Tongue (tissue), 3 donors: ENCODE measurements at places on chromosomes 16 and 17. TPM values are rescaled to one million over a fixed set of nuclear protein-coding genes. Genes with fewer than 3 reads are reported as not detected.

MARCHF10 gene
- total RNA-seq: 0.10 TPM

- no peak for DNase-seq
Measured at GRCh38 chr17:44765965-44766364, 7.2 kb downstream of the ADAM11 start.

DNA sequence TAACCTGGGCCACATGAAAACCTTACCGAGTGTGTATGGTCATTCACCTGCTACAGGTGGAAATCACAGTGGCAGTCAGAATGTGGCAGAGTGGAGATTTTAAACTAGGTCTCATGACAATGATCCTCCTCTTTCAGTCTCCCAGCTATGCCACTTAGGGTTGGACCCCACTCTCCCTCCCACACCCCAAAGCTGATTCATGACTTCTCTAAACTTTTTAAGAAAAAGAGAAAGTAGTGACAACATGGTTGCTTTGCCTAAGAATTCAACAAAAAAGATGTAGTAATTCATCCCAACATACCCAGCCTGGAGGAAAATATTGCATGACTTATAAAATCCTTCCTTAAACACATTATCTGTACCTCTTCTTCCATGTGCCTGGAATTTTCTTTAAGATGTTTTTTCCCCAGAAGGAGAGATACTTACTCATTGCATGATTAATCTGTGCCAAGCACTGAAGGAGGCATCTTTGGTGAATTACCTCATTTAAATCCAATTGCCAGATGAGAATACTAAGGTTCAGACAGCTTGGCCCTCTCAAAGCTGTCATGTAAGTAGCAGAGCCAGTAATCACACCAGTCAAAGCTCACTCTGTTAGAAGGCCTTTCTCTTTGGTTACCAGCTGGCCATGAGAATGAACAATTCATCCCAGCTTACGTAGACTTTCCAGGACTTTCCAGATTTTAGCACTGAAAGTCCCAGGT is 119.9 kb downstream of the COPRS start:
- no peak for DNase-seq

GRCh38 chr17:30333503-30334360 is at the start of gene TMIGD1:
TSS of gene TMIGD1 (minus strand) at chr17:30334057. CDS start at chr17:30332133, 1,924 bp downstream.
- no peak for DNase-seq

DNA sequence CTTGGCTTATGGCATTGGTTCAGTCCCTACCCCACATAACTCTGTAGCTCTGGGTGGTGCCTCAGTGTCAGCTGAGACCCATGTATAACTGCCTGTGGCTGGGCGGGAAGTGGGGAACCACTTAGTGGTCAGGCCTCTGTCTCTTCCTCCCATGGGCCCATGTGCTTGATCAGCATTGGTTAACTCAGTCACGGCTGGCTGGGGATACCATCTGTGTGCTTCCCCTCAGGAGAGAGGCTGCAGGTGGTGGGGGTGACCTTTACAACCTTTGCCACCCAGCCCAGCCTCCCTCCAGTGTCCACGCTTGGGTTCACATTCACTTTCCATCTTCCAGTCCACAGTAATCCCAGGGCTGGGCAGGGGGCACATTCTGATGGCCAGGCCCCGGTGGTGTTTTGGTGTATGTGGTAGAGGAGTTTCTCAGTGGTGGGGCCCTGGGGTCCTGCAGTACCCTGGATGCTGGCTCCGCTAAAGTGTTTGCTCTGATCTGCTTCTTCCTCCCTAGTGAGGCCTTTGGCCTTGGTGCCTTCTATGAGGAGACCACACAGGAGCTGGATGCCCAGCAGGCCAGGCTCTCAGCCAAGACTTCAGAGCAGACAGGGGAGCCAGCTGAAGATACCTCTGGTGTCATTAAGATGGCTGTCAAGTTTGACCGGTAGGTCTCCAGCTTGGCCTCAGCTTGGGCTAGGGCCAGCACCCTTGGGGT is 10.2 kb upstream of the NFATC3 start:
- DNase-seq: no peak

DNA sequence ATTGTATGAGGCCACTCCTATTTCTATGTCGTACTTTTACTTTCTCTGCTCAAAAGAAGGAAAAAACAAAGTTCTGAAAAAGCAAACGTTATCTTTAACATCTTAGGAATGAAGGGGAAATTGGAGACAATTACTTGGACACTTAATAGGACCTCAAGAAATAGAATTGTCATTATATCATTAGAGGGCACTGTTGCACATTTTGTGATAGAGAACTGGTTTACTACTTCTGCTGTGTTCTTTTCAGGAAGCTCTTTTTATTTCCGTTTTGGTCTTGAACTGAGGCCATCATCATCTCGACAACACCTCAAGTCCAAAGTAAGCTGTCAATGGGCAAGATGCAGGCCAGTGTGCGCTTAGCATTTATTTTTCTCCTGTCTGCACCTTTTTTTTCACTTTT is 14.6 kb downstream of the COG4 start:
- DNase-seq: no peak

NAGPA gene
- total RNA-seq: 4.4 TPM

DNA sequence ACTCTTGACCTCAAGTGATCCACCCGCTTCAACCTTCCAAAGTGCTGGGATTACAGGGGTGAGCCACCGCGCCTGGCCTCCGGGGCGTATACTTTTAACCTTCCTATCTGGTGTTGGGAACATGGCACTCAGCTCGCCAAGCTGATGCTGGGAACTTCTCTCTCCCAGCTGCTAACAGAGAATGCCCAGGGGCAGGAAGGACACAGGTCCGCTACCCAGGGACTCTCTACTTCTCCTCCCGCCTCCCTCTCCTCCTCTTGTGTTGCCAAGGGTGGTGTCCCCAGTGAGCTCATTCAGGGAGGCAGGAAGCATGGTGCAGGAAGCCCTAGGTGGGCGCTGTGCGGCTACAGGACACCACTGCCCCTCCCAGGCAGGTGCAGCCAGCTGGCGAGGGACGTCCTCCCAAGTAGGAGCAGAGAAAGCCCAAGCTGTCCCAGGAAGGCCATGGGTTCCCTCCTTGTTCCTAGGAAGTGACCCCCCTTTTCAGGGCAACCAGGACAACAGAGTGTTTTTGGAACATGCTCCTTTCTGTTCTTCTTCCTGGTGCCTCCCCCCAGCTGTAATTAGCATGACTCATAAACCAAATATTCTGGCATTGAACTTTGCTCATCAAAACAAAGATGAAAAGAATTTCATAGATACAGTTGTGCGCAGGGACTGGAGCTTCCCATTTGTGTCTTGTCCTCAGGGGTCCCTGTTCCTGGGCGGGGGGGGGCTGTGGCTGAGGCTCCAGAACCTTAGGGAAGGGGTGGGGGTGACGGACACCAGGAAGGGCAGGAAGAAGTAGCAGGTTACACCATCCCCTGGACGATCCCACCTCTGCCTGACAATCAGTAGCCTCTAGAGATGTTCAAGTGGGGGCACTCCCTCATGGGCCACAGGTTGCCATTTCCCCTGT is 2.7 kb downstream of the C1QTNF1 start:
- DNase-seq: peak; percentile 19
